Small intestine (tissue), 16 donors: ENCODE measurements at places on chromosomes 2 and 18. TPM values are rescaled to one million over a fixed set of nuclear protein-coding genes. Genes with fewer than 3 reads are reported as not detected.

Gene IL1F10
- polyA plus RNA-seq: not detected

Gene PLCD4
- 1.4 TPM for polyA plus RNA-seq

Gene FSHR
- polyA plus RNA-seq: not detected

Gene SF3B6
- polyA plus RNA-seq: 260 TPM

Gene KLHL41
- polyA plus RNA-seq: 2.7 TPM

- H3K27ac ChIP-seq: no peak overlapping the region
- no peaks in the 10 kb centered on the region for H3K4me1 ChIP-seq
- no peak for DNase-seq
- H3K4me3 ChIP-seq: no peak overlapping the region
Observed at GRCh38 chr18:45817543-45817942, 7.9 kb upstream of the SIGLEC15 start.

DNA sequence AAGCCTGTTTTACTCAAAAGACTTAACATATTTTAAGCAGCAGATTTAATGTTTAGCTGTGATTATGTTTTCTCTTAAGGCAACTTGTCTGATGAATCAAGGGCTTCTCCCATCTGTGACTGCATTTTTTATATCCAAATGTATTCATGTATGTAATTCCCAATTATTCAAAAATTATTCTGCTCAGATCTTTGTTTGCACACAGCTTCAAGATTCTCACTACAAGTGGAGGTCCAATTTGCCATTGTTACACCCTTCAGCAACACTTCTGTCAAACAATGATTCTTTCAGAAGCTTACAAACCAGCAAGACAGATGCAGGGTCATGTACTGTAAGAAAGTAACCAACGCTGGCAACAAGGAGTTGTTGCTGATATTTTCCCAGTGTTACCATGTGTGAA lies 5.9 kb upstream of the LRPPRC start:
- DNase-seq: no peak
- no peak overlapping the region for H3K4me3 ChIP-seq
- H3K27me3 ChIP-seq: peaks cover 12% of the 10 kb centered on the region

- H3K27me3 ChIP-seq: no peaks in the 10 kb centered on the region
- H3K4me3 ChIP-seq: no peak overlapping the region
- DNase-seq: no peak
- no peaks in the 10 kb centered on the region for H3K4me1 ChIP-seq
- H3K27ac ChIP-seq: no peak overlapping the region
- H3K36me3 ChIP-seq: no peaks in the 10 kb centered on the region
Observed at GRCh38 chr2:15570104-15570503, 9.0 kb upstream of the NBAS start.

DNA sequence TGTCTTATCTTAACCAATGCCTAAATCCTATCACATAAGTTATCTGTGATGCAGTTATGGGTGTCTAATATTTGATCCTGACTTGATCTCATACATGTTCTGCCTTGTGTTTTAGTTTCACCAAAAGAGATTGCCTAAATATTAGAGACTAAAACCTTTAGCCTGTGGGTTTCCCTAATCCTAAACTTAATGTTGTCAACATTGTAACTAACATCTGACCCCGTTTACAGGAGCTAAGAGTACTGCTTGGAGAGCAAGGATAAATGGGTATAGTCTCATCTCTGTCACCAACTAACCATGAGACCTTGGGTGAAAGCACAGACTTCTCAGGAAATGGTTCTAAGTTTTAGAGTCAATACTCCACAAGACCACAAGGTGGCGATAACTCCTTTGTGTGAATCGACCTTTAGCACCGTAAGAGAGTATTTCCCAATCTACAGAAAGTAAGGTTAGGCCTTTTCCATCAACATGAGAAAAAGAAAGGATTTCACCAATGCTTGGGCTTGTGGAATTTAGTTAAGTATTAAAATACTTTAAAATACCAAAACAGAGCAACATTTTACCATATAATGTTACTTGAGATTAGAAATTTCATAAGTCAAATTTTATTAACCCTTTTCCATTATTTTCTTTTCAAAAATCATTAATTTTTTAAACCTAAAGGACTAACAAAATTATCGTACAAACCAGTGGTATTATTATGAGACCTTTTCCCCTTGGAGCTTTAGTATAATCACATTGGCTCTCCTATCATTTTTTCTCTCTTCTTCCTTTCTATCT lies 60.5 kb downstream of the G6PC2 start:
- H3K4me3 ChIP-seq: no peak overlapping the region
- H3K27me3 ChIP-seq: no peaks in the 10 kb centered on the region
- H3K36me3 ChIP-seq: no peaks in the 10 kb centered on the region
- no peak overlapping the region for H3K27ac ChIP-seq
- peak; percentile 86 for DNase-seq

- no peak overlapping the region for H3K27ac ChIP-seq
- no peak overlapping the region for H3K4me3 ChIP-seq
- H3K36me3 ChIP-seq: no peaks in the 10 kb centered on the region
- no peaks in the 10 kb centered on the region for H3K27me3 ChIP-seq
Observed at GRCh38 chr2:3656762-3657721, 958 bp upstream of the ALLC start.

GRCh38 chr2:214203744-214204289 lies 207.0 kb upstream of the VWC2L start:
- H3K4me3 ChIP-seq: no peak overlapping the region
- H3K4me1 ChIP-seq: no peaks in the 10 kb centered on the region
- no peaks in the 10 kb centered on the region for H3K36me3 ChIP-seq
- no peak overlapping the region for H3K27ac ChIP-seq
- no peaks in the 10 kb centered on the region for H3K27me3 ChIP-seq

GRCh38 chr2:192298664-192299063 lies 103.9 kb upstream of the TMEFF2 start:
- no peaks in the 10 kb centered on the region for H3K27me3 ChIP-seq
- H3K4me3 ChIP-seq: no peak overlapping the region
- no peak overlapping the region for H3K27ac ChIP-seq
- DNase-seq: no peak

GRCh38 chr2:74679615-74680014 lies 25.6 kb downstream of the SEMA4F start:
- no peak overlapping the region for H3K4me3 ChIP-seq
- no peak overlapping the region for H3K27ac ChIP-seq
- no peaks in the 10 kb centered on the region for H3K4me1 ChIP-seq
- peaks cover 7% of the 10 kb centered on the region for H3K27me3 ChIP-seq
- no peak for DNase-seq
- peaks cover 9% of the 10 kb centered on the region for H3K36me3 ChIP-seq

DNA sequence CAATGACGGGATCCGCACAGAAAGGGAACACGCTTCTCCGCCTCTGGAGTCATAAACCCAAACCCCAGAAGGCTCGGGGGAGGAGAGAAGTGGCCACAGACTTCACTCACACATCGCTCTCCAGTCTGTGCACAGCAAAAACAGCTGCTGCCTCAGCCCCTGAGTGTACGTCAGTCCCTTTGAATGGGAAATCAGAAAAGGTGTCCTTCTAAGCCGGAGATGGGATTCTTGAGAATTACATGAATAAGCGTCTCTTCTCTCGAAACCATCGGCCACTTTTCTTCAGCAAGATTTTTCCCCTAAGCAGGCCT lies 78.3 kb downstream of the PDCL3 start:
- no peak overlapping the region for H3K27ac ChIP-seq
- DNase-seq: no peak
- H3K4me1 ChIP-seq: no peaks in the 10 kb centered on the region
- H3K36me3 ChIP-seq: no peaks in the 10 kb centered on the region

DNA sequence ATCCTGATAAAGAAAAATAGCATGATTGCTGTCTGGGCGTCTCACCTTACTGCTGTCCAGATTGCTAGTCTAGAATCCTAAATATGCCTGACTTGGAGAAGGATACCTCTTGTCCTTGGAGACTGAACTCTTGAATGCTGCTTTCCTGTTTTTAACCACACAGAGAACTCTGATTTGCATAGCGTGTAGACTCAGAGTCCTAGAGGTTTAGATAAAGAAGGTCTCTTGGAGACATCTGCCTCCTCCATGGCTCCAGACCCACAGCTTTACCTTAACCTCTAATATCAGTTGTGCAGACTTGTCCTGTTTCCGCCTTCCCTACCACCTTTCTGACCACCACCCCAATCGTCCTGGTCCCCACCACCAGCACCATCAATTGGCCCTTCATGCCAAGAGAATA lies 292.6 kb upstream of the CYRIA start:
- no peak overlapping the region for H3K27ac ChIP-seq
- no peak overlapping the region for H3K4me3 ChIP-seq
- no peak for DNase-seq
- no peaks in the 10 kb centered on the region for H3K27me3 ChIP-seq
- no peaks in the 10 kb centered on the region for H3K4me1 ChIP-seq
- H3K36me3 ChIP-seq: no peaks in the 10 kb centered on the region

- H3K27ac ChIP-seq: no peak overlapping the region
- H3K27me3 ChIP-seq: no peaks in the 10 kb centered on the region
- H3K36me3 ChIP-seq: no peaks in the 10 kb centered on the region
- H3K4me3 ChIP-seq: no peak overlapping the region
Observed at GRCh38 chr2:60366135-60366712, 187.2 kb downstream of the BCL11A start.

DNA sequence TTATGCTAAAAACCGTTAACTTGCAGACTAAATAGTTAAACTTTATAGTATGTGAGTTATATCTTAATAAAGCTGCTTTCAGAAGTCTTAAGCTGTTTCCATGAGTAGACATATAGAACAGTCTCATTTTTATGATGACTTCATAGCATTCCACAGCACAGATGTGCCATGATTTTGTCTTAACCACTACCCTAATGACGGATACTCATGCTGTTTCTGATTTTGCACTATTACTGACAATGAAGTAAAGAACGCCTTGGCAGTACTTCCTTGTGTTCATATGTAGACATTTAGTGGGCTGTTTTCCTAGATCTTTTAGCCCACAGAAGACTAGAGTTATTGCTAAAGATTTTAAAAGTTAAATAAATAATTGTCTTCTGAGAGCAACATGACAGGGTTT lies 175.6 kb upstream of the RAB6C start:
- H3K36me3 ChIP-seq: no peaks in the 10 kb centered on the region
- no peak overlapping the region for H3K4me3 ChIP-seq
- H3K4me1 ChIP-seq: no peaks in the 10 kb centered on the region
- DNase-seq: no peak
- no peak overlapping the region for H3K27ac ChIP-seq
